ENCODE measurements at places on chromosomes 3 and 15. TPM values are rescaled to one million over a fixed set of nuclear protein-coding genes. Genes with fewer than 3 reads are reported as not detected.

- no peak for DNase-seq
These were observed 1.3 kb upstream of the ZXDC start for GRCh38 chr3:126477061-126477380.

DNA sequence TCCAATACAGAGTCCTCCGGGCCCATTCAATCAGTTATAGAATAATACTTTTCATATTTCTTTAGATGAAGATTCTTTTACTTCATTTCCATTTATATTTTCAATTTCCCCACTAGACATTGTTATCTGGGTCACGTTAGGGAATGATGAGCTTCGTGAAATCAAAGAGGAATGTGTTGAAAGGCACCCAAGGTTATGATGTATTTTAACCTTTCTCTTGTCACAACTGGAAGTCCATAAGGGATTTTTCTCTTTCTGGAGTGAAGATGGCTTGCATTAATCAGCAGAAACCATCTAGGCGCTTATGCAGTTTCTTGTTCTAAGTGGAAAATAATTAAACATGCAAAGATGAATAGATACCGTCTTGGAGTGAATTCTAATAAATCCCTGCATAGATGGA lies 180.5 kb downstream of the FEZF2 start:
- DNase-seq, result no peak

- DNase-seq, result no peak
These were observed 168.4 kb upstream of the CADPS start for GRCh38 chr3:63043631-63044030.

DNA sequence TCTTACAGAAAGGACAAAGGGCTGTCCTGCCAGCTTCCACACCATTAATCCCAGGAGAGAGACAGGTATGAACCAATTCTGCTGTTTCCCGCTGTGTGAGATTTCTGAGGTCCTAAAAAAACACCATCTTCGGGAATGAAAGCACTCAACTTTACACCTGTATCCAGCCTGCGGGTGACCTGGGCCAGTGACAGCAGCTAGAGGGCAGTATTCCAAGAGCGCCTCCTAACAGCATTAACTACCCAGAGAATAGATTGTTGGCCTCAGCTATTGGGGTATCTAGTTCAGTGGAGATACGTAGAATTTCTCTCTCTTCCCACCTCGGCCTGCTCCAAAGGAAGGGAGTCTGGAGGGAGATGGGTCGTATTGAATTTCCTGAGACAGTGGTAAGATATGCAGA lies 55.1 kb downstream of the WDR76 start:
- no peak for DNase-seq

The TMEM207 gene
- polyA plus RNA-seq, result 21.2 TPM

The A4GNT gene
- not detected for polyA plus RNA-seq

GRCh38 chr3:25913179-25913578 lies 123.3 kb downstream of the OXSM start:
- no peak for DNase-seq

GRCh38 chr3:87771337-87772192 lies 287.2 kb downstream of the CGGBP1 start:
- peak; percentile 28 for DNase-seq

DNA sequence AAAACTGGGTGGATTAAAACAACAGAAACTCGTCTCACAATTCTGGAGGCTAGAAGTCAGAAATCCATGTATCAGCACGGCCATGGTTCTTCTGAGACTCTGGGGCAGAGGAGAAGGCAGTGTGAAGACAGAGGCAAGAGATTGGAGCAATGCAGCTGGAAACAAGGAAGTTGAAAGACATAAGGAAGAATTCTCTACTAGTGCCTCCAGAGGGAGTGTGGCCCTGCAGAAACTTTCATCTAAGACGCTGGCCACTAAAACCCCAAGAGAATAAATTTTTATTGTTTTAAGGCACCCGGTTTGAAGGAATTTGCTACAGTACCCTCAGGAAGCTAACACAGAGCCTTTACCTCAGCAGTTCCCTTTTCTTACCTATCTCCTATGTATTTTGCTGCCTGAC lies 1012.2 kb upstream of the CADM2 start:
- no peak for DNase-seq

The HDGFL3 gene
- polyA plus RNA-seq, result 13.9 TPM

The BMF gene
- polyA plus RNA-seq, result 3.6 TPM

DNA sequence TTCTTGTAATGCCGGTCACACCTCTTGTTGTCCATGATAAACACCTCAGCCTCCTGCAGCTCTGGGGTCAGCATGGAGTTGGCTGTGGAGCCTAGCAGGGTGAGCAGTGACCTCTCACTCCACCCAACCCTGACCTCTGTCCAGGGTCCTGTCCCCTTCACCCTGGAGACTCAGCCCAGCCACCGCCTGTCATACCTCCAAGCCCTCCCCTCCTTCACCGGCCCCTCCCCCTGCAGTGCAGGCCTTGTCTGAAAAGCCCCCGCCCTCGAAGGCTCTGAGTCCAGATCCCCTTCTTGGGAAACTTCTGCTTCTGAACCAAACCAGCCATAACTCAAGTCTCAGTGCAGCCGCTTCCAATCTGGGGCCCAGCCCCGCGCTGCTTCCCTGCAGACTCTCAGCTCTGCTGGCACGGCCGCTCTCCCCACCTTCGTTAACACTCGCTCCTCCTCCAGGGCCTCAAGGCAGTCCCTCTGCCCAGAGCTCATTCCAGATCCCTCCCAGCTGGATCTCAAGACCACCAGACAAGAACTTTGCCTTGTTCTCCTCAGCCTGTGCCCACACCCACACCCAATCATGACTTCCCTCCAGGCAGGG lies 25.4 kb upstream of the PRSS50 start:
- DNase-seq, result no peak

DNA sequence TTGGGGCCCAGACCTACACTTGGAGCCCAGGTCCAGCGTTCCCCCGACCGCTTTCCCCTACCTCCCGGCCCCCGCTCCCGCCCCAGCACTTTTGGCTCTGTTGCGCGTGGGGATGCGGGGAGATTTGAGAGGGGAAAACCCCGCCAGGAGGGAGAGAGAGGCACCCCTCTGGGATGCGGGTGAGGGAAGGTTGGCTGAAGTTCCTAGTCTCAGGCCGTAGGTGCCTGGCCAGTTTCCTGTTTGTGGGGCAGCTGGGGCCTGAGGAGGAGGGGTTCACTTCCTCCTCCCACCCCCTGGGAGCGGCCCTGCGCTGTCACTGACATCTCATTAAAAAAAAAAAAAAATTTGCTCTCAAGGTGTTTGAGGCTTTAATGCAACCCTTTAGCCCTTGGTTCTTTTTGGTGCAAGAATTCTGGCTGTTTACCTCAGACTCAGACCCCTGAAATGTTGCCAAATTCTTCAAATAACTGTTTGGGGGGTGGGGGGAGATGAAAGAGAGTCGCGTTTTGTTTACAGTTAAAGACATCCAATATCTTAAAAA lies 2.6 kb downstream of the FAM43A start:
- no peak for DNase-seq

The AGBL1 gene
- not detected for polyA plus RNA-seq

DNA sequence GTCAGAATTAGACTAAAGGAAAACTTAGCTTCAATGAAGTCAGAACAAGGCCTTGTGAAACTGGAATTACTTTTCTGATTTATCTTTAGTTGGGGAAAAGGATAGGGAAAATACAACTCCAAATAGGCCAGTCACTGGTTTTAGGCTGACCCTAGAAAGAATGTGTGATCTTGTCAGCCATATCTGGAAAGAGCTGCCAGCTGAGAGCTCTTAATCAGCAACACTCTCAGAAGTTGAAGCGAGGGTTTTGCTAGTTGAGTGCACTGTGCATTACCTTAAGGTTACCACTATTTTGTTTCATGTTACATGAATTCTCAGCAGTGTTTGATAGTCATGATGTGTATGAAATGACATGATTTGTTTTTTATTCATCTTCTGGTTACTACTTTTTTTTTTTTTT lies 905.3 kb upstream of the ALCAM start:
- DNase-seq, result peak; percentile 22

The IMPG2 gene
- polyA plus RNA-seq, result 0.15 TPM

DNA sequence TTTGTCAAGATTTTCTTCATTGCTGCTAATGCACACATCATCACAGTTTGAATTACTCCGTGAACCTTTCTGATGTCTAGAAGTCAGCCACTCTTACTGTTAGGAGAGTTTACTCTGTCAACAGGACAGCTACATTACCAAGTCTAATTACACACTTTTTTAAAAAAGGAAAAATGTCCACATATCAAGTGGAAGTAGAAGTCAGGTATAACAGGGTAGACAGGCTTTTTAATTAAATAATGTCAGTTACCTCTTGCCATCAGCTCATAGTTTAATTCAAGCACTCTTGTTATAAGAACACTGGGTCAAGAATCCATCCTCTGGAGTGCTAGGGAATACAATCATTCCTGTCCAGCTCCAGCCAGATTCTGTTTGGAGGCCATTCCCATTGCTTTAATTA lies 232.8 kb downstream of the TAFA4 start:
- DNase-seq, result no peak

- DNase-seq, result no peak
These were observed 9.1 kb upstream of the GNAI2 start for GRCh38 chr3:50226888-50227389.

GRCh38 chr3:20245781-20246180 lies 59.8 kb upstream of the SGO1 start:
- no peak for DNase-seq

DNA sequence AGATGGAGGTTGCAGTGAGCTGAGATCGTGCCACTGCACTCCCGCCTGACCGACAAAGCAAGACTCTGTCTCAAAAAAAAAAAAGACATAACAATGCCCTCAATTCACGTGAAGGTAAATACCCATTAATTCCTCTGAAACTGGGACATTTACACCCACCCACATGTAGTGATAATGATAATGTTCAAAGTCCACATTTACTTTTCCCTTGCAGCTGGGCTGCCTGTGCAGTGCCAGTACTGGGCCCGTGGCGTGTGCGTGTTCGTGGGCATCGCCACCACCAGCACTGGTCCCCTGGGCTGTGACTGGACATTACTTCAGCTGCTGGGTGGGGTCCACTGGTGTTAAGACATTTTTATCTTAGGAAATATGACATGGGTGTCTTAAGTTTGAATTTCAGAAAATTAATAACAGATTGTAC lies 123.6 kb downstream of the SLC25A26 start:
- no peak for DNase-seq

The NMB gene
- polyA plus RNA-seq, result 19.7 TPM

DNA sequence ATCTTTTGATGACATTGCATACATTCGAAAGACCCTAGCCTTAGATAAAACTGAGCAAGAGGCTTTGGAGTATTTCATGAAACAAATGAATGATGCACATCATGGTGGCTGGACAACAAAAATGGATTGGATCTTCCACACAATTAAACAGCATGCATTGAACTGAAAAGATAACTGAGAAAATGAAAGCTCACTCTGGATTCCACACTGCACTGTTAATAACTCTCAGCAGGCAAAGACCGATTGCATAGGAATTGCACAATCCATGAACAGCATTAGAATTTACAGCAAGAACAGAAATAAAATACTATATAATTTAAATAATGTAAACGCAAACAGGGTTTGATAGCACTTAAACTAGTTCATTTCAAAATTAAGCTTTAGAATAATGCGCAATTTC lies 16.7 kb downstream of the KCNMB3 start:
- no peak for DNase-seq

- peak; percentile 63 for DNase-seq
These were observed at the start of gene ALS2CL for GRCh38 chr3:46693038-46693891. Gene ALS2CL (minus strand): TSS chr3:46693679. CDS start chr3:46689440, 4,239 bp downstream.

The POPDC2 gene
- polyA plus RNA-seq, result 7.3 TPM

The RTP3 gene
- 0.30 TPM for polyA plus RNA-seq

GRCh38 chr15:34815836-34816235 lies 20.5 kb upstream of the ACTC1 start:
- DNase-seq, result no peak

The AGTR1 gene
- 14.8 TPM for polyA plus RNA-seq

- DNase-seq, result no peak
These were observed 22.5 kb downstream of the C3orf80 start for GRCh38 chr3:160247766-160248165.

DNA sequence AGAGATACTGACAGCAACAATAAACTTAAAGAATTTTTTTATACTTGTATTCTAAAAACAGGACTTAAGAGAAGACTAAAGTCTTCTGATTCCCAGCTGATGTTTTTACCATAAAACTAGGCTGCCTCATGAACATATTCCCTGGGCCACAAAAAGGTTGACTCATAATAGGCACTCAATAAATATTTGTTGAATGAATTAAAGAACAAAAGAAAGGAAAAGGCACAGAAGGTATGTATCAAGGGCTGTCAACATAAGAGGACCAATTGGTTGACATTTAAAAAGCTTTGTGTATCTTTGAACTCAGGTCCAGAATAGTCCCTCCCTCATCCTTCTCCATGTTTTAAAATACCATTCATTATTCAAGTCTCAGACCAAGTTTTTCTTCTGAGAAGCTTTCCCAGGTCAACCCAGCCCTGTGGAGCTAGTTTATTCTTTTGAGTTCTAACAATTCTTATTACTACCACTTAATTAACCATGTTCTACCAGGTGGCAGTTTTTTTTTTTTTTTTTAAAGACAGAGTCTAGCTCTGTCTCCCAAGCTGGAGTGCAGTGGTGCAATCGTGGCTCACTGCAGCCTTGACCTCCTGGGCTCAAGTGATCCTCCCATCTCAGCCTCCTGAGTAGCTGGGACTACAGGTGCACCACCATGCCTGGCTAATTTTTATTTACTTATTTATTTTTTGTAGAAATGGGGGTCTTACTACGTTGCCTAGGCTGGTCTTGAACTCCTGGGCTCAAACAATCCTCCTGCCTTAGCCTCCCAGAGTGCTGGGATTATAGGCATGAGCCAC lies 17.5 kb upstream of the ARHGEF3 start:
- no peak for DNase-seq

The TLR9 gene
- polyA plus RNA-seq, result not detected

DNA sequence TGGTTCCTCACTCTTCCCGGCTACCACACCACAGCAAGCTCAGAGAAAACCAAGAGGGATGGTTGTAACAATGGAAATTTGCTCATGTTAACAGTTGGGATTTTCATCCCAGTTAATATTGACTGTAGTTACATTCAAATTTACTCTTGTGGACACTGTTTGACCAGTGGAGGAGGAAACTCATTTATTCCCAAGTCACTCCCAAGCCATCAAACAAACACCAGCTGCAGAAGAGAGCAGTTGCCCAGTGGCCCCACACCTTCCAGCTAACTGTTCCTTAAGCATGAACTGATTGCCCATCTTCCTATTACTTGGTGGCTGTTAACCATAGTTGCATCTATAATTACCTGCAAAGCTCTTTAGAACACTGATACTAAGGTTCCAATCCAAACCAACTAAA lies 24.1 kb upstream of the MECOM start:
- DNase-seq, result no peak

Measured in kidney (tissue), 22 donors.